ENCODE measurements at places on chromosomes 12 and 14.

GRCh38 chr14:91229743-91230200, 14.7 kb downstream of the GPR68 start:
- no peak for DNase-seq

DNA sequence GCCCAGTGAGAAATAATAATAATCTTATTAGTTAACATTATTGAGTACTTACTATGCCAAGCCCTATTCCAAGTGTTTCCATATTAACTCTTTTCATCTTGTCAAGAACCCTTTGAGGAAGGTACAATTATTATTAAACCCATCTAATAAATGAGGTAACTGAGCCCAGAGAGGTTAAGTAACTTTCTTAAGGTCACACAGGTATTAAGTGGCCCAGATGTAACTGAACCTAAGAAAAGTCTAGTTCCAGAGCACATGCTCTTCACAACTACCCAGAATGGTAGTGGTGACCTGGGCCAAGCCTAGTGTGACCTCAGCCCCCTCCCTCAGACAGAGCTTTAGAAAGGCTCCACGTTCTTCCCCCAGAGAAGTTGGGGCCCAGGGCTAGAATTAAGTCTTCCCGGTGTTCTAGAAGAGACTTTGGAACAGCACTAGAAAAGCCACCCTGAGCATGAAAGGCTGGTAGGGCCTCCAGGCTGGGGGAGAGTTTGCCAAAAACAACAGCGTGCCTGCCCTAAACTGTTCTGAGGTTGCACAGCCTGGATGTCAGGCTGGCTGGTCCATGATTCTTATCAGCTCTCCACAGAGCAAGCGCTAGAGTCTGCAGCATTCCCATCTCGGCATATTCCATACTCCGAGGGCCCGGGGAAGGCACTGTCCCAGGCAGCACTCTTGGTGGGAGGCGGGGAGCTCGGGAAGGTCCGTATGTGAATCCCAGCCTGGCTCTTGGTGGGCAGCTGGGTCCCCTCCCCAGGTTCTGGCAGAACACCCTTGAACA, 41.3 kb upstream of the CTDSP2 start:
- peak; percentile 69 for DNase-seq

DNA sequence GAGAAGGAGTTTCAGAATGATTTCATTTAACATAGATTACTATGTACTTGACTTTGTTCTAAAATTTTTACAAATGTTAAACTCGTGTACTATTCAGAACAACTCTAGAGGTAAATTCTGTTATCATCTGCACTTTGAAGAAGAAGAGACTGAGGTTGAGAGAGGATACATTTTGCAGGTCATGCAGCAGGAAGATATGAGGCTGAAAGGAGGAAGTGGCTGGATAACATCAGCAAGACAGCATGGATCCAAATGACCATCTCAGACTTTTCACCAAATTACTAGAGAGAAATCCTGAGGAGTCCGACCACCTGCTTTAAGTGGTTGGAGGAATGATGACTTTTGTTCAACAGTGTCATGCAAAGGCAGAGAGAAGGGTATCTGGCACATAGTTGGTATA, 84.9 kb downstream of the ASCL4 start:
- no peak for DNase-seq

GRCh38 chr12:2341051-2341751, 288.4 kb downstream of the CACNA1C start:
- no peak for DNase-seq

DNA sequence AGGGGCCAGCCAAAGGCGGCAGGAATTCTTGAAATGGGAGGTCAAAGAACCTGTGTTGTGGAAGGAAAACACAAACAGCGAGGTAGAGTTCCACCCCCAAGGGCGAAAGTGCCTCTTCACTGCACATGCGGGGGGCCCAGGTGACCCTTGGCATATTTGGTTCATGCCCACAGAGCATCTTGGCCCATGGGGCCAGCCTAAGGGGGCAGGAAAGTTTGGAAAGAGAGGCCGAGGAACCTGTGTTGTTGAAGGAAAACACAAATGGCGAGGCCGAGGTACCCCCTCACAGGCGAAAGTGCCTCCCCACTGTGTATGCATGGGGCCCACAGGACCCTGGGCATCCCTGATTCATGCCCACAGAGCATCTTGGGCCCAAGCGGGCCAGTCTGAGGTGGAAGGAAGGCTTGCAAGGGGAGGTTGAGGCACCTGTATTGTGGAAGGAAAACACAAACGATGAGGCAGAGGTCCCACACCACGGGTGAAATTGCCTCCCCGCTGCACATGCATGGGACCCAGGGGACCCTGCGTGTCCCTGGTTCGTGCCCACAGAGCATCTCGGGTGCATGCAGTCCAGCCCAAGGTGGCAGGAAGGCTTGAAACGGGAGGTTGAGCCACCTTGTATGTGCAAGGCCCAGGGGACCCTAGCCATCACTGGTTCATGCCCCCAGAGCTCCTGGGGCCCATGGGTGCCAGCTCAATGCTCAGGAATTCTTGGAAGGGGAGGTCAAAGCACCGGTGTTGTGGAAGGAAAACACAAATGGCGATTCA, 384.1 kb downstream of the ALG10 start:
- no peak for DNase-seq

DNA sequence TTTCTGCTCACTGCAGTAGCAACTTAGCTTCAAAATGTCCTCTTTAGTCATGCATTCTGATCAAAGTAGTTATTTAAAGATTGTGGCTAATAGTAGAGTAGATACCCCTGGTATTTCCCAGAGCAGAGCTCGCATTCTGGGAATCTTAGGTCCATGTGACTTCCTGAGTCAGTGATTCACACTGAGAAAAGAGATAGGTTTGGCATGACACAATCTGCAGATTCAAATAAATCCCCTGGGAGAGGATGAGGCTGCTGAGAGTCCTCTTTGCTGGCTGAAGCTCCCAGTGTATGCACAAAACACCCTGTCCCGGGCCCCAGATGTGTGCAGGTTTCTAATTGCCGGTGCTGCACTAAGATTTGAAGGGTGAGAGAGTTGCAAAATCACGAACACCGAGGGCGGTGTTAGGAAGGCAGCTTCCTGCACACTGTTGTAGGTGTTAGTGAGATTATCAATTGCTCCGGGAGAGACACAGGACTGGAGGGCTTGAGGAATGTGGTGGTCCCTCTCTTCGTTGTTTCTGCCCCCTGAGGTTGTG, 233.2 kb downstream of the NRXN3 start:
- DNase-seq, result no peak

- no peak for DNase-seq
Measured at GRCh38 chr12:12086973-12087692, 16.4 kb downstream of the BCL2L14 start.

DNA sequence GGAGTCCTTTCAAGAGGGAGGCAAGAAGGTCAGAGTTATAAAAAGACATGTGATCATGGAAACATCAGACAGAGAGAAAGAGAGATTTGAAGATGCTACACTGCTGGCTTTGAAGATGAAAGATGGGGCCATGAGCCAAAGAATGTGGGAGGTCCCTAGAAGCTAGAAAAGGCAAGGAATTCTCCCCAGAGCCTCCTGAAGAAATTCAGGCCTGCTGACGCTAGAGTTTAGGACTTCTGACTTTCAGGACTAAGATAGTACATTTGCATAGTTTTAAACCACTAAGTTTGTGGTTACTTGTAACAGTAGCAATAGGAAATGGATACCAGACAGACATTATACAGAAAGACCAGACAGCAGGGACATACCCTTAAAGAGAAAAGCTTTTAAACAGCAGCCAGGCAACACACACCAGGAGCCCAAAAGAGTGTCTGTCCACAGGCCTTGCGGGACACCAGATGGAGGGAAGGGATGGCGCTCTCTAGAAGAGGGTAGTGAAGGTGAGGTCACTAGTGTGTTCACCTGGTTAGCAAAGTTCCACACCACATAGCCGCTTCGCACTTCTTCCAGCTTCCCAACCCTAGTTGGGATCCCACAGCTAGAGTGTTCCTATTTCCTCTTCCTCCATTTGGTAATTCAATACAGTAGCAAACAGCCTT, 29.7 kb upstream of the CEBPE start:
- no peak for DNase-seq

DNA sequence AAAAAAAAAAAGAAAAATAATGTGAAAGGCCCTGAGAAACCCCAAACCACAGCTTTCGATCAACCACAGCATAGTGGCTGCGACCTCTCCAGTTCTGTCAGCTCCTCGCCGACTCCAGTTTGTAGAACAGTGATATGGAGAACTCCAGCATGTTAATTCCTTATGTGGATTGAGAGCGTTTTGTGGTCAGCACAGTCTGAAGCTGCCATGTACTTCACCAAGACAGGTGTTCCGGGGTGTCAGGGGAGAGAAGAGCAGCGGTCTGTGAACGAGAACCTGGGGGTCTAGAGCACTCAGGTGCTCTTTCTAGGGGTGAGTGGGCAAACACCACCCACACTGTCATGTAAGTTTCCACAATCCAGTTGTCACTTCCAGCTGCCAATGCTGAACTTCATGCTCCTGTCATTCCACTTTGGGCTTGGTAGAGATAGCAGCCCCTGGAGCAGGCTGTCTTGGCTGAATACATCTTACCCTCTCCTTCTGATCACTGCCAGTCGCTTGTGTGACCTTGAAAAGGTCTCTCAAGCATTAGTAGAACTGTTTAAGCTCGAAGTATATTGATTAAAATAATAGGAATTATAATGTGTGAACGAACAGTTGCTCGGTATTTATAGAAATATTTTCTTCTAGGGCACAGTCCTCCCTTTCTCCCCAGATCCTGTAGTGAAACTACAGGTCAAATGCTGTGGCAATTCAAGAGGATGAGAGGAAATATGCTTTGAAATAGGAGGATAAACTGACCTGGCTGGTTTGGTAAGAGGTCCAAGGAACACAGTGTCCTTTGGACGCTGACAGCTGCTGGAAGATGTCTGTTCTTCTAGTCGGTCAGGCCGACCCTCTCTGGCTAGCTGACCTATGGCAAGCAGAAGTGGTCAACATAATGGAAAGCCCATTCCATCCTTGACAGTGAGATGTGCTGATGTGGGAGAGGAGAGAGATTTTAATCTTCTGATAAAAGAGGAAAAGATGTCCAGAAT, 15.7 kb upstream of the MAX start:
- no peak for DNase-seq

GRCh38 chr12:101173197-101173749, 36.8 kb downstream of the SLC5A8 start:
- DNase-seq, result no peak

- DNase-seq, result no peak
Measured at GRCh38 chr14:97705976-97706375, 908.8 kb downstream of the VRK1 start.

- peak; percentile 61 for DNase-seq
Measured at GRCh38 chr14:68191567-68192321, 372.2 kb downstream of the RAD51B start.

- peak; percentile 46 for DNase-seq
Measured at GRCh38 chr14:24095271-24096068, 1.4 kb downstream of the PCK2 start.

DNA sequence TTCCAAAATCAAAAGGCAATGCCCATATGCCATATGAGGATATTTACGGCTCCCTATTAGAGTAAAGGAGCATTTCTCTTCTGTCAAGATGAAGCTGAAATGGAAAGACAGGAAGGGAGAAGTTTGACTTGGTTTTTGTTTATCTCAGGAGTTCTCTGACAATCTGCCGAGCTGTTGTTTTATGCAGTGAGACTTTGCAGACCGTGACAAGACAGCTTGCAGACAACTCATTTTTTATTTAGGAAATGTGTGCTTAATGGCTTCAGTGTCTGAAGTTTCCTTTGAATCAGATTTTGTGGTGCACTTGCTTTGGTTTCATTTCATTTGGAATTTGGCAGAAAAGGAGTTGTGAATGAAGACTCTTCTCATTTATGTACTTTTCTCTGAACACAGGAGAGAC, 145.4 kb downstream of the C12orf50 start:
- DNase-seq, result no peak

DNA sequence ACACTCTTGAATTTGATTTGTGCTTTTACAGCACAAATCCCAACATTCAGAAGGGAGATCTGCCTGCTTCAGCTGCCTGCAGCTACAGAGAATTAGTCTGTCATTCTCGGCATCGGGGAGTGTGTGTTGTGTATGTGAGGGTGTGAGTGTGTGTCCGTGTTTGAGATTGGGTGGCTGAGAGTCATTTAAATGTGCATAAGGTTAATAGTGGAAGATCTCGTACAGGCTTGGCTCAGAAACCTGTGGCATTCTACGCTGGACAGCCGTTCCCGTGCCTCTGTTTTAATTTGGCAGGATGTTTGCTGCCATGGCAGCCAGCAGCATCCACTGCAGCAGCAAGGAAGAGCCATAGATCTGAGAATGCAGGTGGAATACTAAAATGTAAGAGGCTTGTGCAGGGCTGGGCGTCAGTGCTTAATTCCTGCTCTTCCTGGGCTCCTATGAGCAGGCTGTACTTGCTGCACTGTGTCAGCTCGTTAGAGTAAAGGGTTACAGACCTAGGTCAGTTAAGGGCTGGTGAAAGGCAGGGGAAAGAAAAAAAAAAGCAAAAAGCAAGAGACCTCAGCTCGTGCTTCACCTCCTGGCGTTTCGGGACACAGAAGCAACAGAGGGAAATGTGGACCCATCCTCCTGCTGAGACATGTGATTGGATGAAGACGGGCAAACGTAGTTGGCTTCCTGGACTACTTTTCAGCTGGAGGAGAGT, 205.4 kb downstream of the NAV3 start:
- no peak for DNase-seq

GRCh38 chr14:36905272-36905888, 243.7 kb downstream of the PAX9 start:
- no peak for DNase-seq

GRCh38 chr12:52151837-52152783, 39.7 kb downstream of the KRT80 start:
- DNase-seq, result peak; percentile 56

DNA sequence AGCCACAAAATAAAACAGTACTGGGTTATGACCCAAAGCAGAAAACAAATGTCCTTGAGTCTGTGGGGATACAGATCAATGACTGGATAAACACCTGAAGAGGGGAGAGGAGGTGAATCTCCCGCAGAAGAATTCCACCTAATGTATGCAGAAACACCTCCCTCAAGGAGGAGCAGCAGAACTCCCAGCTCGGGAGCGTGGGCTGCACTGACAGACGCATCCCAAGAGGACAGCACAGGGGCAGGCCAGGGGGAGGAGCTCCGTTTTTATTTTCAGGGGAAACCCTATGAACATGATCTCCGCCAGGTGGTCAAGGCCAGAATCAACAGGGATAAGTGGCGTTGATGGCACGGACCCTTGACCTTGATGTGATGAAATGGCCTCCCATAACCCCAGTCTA, 41.8 kb upstream of the PPP2R5C start:
- no peak for DNase-seq

GRCh38 chr12:92299344-92299743, 153.7 kb upstream of the BTG1 start:
- DNase-seq, result no peak

- peak; percentile 3 for DNase-seq
Measured at GRCh38 chr12:50568338-50569091, 63.7 kb downstream of the DIP2B start.
